K562 (cell line): ENCODE measurements at places on chromosomes 7 and 10. TPM values are rescaled to one million over a fixed set of nuclear protein-coding genes. Genes with fewer than 3 reads are reported as not detected.

KCNH2 gene
- 368 and 385 TPM in 2 replicates for total RNA-seq

GRCh38 chr10:73998929-73999691, 1.2 kb downstream of the VCL start:
- DNase-seq = peak; percentile 71

DNA sequence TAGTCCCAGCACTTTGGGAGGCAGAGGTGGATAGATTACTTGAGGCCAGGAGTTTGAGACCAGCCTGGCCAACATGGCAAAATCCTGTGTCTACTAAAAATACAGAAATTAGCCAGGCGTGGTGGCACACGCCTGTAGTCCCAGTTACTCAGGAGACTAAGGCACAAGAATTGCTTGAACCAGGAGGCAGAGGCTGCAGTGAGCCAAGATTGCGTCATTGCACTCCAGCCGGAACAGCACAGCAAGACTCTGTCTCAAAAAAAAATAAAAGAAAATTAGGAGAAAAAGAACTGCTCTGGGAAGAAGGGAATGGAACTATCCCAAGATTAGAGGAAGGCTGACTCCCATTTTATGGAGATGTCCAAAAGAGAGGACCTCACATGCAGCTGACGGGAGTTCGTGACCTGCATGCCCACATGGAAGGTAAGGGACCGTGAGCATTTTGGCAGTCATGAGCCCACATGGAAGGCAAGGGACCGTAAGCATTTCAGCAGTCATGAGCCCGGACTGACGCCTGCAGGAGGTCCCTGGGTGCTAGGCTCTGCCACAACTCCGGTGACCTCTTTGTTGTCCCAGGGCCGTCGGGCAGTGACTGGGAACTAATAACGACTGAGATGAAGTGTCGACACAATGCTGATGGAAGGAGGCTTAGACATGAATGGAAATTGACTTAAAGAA, 18.6 kb upstream of the GTPBP4 start:
- no peak for DNase-seq

DNA sequence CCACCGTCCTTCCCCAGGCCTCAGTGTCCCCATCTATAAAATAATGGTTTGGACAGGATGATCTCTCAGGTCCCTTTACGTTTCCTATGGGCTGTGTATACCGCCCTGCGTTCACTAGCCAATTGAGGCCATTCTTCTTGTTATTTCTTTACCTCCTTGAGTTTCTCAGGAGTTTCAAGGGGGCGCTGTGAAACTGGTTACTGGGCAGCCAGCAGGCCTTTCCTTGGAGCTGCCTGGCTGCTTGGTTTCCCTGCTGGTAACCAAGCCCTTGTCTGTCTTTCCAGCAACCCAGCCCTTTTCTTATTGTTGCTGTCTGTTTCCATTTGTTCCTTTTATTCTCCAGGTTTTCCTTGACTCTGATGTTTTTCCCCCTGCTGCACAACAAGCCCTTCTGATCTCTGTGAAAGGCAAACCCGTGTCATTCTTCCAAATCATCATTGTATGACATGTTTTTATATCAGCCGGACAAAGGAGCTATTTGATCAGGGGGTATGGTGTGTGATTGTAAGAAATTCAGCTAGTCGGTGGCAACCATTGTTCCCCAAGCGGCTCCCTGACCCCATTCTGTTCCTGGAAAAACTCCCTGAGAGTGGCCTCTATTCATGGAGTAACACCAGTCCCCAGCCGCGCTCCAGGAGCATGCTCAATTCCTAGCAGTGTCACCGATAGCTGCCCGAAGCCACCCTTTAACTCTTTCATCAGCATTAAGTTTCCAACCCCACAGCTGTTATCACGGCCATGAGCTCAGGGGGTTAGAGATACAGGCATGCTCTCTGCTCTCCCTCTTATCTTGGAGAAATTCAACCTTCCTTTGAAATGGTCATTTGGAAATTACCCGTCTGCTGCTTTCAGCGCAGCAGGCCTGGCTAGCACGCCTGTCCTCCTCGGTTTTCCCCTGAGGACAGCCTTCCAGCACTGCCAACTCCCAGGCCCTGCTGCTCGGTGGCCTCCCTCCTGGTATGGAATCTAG, 26.6 kb downstream of the FGF8 start:
- peak; percentile 34 for DNase-seq

- DNase-seq = no peak
These were observed 359.0 kb downstream of the ADRA2A start for GRCh38 chr10:111435871-111436270.

DNA sequence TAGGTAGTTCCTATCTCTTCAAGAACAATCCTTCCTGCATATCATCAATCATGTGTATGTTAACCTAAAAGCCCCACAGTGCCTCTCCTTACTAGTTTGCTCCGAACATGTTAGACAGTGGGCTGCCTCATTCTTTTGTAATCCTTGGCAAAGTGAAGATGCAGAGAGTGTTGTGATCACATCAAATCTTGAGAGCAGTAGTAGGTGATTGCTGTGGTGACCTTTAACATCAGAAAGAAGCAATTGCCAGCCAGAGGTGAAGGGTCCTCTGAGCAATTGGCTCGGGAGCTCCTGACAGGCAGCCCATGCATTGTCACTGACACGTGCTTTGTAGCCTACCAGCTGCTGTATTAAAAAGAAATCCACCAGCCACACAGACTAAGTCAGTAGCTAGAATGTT, 19.6 kb upstream of the GSTK1 start:
- DNase-seq = no peak

CALML5 gene
- total RNA-seq = not detected in 2 replicates

DNA sequence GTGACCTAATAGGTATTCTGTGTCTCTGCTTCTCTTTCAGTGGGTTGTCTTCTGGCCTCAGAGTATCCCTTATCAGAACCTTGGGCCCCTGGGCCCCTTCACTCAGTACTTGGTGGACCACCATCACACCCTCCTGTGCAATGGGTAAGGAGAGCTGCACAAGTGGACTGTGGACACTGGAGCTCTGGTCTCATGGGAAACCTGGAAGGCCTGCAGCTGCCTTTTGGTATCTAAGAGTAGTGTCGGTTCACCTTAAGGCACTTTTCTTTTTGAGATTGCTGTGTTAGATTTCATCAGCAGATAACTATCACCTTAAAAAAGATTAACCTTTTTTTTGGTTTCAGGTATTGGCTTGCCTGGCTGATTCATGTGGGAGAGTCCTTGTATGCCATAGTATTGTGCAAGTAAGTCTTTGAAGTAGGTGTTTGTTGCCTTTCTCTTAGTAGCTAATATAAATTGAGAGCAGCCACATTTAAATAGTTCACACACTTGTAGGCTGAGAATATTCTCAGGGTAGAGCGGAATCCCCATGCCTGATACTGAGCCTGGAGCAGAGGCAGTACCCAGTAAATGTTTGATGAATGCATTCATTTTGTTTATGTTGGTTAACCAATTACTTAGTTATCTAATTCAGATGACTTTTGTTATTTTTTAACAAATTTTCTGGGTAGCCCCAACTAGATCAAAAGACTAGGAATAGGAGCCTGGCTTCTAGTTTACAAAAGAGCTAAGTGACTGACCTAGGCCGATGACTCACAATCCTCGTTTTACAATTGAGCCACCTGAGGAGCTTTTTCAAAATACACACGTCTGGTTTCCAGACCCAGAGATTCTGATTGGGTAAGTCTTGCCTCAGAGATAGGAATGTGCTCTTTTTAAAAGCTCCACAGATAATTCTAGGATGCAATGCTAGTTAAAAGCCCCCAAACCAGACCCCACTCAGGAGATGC, 3.6 kb downstream of the TMEM254 start:
- DNase-seq = no peak

ZNF438 gene
- total RNA-seq = 0.91 and 1.2 TPM in 2 replicates

GRCh38 chr7:24039991-24040624, 243.9 kb upstream of the NPY start:
- DNase-seq = no peak

RNF133 gene
- not detected in 2 replicates for total RNA-seq

DNA sequence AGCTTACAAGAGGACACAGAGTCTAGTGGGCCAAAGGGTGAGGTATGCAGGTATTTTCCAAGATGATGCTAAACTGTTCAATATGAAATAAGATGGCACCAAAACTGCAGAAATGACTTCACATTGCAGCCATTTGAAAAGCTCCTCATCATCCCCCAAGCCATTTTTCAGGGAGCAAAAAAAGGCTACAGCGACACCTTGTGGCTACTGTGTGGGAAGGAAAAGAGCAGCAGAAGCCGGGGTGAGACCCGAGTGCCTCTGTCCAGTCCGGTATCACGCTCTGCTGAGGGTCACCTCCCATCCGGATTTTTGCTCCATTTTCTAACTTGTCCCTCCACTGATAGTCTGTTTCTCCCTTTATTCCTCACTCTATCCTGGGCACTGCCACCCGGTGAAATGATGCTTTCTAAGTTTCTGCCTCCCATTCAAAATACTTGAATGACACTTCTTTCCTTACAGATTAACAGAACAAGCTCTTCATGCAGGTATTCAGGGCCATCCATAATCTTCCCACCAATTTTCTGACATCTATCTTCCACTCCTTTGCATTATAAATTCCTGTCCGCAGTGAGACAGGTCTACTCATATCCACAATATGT, 220.2 kb downstream of the DGKI start:
- peak; percentile 83 for DNase-seq

- no peak for DNase-seq
These were observed 565.7 kb downstream of the TCERG1L start for GRCh38 chr10:130745821-130746220.

- no peak for DNase-seq
These were observed 139.4 kb upstream of the SHH start for GRCh38 chr7:155951554-155952158.

GIMAP1 gene
- 0.11 and 0.13 TPM in 2 replicates for total RNA-seq

ADRA2A gene
- total RNA-seq = not detected in 2 replicates

VPS26A gene
- total RNA-seq = 80.9 and 83.1 TPM in 2 replicates

PLEKHS1 gene
- not detected in 2 replicates for total RNA-seq

DNA sequence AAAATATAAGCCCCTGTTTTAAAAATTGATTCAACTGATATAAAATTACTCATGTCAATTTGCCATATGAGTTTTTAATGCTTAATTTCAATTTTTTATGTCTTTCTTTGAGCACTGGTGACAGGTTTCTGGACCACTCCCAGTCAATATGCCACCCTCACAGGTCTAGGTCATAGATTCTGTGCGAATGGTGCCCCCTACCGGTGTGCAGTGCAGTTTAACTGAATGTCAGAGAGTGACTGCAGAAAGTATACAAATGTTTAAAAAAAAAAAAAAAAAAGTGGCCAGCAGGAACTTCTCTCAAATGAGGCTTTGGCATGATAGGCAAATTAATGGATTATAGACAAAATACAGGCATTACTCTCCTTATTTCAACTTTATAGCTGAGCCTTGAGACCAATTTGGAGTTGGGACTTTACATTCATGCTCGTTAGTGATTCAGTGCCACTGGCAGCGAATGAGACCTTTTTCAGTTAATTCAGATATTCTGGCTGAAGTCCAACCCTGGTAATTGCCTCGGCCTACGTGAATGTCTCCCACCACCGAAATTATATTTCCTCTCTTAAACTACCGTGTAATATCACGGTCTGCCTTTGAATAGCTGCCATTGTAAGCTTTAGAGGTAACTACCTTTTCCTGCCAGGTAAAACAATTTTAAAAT, 427.6 kb downstream of the PHTF2 start:
- peak; percentile 68 for DNase-seq

GRCh38 chr10:13991353-13991752, 339.4 kb downstream of the FRMD4A start:
- DNase-seq = no peak

GRCh38 chr10:93160829-93161228, 87.1 kb downstream of the CYP26A1 start:
- no peak for DNase-seq
